ENCODE measurements at places on chromosomes 4 and X. TPM values are rescaled to one million over a fixed set of nuclear protein-coding genes. Genes with fewer than 3 reads are reported as not detected.

Gene BMP3
- not detected for total RNA-seq

DNA sequence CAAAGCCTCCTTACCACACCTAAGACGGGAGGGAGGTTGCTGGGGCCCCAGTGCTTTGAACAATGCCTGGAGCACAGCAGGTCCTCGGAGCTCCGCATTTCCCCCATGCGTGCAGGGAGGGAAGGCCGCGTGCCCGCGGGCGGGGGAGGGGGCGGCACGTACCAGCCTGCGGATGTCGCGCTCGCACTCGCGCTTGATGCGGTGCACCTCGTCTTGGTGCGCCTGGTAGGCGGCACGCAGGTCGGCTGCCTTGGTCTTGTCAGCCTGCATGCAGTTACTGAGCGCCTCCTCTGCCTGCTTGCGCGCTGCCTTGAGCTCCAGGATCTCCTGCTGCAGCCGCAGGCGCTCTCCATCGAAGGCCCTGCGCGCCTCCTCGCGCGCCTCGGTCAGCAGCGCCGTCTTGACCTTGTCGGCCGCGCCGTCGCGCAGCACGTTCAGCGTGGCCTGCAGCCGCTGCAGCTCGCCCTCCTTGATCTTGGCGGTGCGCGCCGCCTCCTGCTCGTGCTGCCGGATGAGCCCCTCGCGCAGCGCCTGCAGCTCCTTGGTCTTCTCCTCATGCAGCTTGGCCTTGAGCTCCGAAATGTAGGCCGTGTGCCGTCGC is 87.2 kb upstream of the C4orf50 start:
- H3K4me1 ChIP-seq: no peaks in the 10 kb centered on the region
- no peak for DNase-seq
- no peaks in the 10 kb centered on the region for H3K27me3 ChIP-seq
- no peak overlapping the region for H3K4me3 ChIP-seq
- no peaks in the 10 kb centered on the region for H3K36me3 ChIP-seq

Gene CYLC1
- total RNA-seq: not detected

DNA sequence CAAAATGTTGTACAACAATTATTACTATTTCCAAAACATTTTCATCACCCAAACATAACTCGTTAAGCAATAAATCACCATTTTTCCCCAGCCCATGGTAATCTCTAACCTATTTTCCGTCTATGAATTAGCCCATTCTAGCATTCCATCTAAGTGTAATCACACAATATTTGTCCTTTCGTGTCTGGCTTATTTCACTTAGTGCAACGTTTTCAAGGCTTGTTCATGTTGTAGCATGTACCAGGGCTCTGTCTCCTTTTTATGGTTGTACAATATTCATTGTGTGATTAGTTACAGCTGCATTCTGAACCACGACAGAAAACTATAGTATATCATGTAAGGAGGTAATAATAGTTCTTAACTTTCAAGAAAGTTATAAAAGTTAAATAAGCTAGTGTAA is 656.0 kb upstream of the HS3ST1 start:
- H3K36me3 ChIP-seq: no peaks in the 10 kb centered on the region
- DNase-seq: no peak
- H3K4me3 ChIP-seq: no peak overlapping the region
- H3K27me3 ChIP-seq: no peaks in the 10 kb centered on the region

Gene POU3F4
- not detected for total RNA-seq
